ENCODE measurements at places on chromosomes 6 and 20.

DNA sequence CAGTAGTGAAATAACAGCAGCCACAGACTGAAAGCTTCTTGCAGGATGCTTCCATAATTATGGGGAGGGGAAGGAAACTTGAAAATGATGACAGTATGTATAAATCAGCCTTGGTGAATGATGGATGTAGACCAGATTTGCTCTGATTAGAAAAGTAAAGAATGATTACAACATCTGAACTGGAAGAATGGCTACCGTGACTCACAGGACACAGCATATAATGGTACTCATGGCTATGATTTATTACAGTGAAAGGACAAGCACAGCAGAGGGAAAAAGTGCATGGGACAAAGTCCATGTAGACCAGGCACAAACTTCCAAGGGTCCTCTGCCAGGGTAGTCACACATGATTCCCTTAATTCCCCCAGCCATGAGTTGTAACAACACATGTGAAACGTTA, 70.7 kb upstream of the POPDC3 start:
- no peak for DNase-seq

- no peak for DNase-seq
Observed at GRCh38 chr6:37826188-37826587, 6.7 kb downstream of the ZFAND3 start.

DNA sequence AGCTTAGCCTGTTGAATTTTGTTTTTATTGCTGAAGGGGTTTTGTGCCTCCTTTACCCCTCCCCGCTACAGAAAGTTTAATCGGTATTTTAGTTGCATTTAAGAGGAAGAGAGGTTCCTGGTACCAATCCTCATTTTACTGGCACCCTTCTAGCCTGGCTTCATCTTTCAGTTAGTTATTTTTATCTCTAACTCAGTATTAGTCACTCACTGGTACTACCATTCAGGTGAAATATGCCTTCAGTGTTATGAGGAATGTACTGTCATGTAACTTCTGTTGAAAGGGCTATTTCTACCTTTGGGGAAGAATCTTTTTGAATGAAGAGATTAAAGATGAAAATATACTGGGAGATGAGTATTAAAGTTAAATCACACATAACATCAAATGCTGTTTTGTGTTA, 211.8 kb downstream of the CDKAL1 start:
- no peak for DNase-seq

DNA sequence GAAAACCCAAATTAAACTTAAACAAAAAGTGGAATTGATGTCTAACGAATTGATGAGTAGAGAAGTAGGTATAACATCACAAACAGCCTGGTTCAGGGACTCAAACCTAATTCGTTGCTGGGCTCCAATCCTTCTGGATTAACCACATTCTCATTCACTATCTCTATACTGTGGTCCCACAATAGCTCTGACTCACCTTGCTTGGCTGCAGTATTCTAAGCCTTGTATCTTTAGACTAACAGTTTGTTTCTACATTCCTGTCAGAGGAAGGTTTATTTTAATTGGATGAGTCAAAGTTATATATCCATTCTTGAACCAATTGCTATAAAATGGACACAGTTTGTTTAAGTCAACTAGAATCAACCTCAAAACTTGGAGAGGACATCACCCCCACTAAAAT, 530.5 kb upstream of the PTCHD4 start:
- DNase-seq = no peak

DNA sequence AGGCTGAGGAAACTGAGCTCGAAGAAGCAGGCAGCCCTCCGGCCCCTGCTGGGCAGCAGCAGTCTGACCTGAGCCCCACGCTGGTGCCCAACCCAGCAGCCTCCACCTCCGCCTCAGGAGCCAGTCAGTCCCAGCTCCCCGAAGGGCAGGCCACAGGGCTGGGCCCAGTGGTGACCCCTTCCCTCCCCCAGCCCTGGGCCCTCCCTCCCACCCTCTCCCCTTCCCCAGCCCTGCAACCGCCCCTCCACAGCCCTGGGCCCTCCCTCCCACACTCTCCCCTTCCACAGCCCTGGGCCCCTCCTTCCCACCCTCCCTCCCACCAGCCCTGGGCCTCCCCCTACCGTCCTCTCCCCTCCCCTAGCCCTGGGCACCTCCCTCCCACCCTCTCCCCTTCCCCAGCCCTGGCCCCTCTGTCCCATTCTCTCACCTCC, 115.0 kb downstream of the TAF4 start:
- DNase-seq = no peak

DNA sequence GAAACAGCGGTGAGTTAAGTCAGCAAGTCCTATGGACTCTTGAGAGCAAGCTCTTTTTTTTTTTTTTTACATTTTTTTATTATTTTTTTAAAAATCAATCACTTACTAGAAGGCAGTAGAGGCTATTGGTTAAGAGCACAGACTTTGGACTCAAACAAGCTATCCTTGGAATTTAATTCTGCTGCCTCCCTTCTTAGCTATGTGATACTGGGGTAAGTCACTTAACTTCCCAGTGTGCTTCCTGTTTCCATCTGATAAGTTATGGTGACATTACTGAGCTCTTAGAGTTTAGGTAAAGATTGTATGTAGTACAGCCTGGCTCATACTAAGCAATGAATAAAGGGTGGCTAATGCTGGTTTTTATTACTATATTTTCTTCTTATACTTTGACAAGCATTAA, 770.5 kb upstream of the FLRT3 start:
- DNase-seq = no peak

GRCh38 chr6:148303616-148304015, 39.0 kb upstream of the SASH1 start:
- DNase-seq = no peak

DNA sequence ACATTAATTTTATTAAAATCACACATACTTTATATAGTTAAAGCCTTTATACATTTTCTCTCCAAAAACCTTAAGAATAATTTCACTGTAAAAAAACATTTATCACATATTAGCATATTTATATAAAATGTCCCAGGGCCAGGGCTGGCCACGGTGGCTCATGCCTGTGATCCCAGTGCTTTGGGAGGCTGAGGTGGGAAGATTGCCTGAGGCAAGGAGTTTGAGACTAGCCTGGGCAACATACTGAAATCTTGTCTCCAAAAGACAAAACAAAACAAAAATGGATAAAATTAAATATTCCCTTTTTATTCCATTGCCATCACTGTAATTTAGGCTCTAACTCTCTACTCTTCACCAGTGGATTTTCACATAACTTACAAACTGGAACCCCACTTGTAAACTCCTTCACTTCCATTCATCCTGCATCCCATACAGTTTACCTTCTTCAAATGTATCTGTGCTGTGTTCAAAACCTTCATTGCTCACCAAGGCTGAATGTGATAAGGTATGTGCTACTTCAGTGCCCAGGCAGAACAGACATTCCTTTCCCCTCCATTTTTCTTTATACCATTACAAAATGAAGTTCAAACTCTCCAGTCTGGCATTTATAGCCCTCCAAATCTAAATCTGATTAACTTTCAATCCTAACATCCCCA, 42.9 kb upstream of the PIM1 start:
- DNase-seq = no peak

DNA sequence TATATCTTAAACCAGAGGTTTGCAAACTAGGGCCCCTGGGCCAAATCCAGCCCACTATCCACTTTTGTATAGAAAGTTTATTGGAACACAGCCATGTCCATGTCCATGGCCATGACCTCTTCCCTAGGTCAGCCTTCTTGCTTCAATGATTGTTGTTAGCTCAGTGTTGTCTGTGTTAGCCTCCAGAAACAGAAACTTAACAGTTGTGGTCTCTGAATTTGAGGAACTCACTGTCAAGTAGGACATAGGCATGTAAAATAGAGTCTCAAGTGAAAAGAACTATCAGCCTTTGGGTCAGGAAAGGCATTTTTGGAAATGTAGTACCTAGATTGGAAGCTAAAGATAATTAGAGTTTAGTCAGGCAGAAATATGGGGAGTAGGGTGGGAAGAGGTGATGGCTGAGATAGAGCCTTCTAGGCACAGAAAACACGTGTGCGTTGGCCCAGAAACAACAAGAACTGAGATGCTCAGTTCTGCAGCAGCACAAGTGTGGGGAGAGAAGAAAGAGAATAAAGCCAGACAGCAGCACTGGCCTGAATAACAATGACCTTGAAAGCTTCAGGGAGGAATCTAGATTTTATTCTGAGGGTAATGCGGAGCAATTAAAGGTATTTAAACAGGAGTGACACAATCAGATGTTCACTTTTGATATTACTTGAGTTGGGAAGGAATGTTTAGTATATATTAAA, 87.0 kb upstream of the OLIG3 start:
- DNase-seq = no peak

- no peak for DNase-seq
Observed at GRCh38 chr6:15420959-15421438, 175.1 kb downstream of the JARID2 start.

GRCh38 chr20:93641-94040, 6.2 kb downstream of the DEFB125 start:
- DNase-seq = no peak

GRCh38 chr20:18394363-18394762, 72.5 kb downstream of the DZANK1 start:
- DNase-seq = no peak

GRCh38 chr6:129453073-129453472, 256.9 kb downstream of the ARHGAP18 start:
- DNase-seq = no peak

DNA sequence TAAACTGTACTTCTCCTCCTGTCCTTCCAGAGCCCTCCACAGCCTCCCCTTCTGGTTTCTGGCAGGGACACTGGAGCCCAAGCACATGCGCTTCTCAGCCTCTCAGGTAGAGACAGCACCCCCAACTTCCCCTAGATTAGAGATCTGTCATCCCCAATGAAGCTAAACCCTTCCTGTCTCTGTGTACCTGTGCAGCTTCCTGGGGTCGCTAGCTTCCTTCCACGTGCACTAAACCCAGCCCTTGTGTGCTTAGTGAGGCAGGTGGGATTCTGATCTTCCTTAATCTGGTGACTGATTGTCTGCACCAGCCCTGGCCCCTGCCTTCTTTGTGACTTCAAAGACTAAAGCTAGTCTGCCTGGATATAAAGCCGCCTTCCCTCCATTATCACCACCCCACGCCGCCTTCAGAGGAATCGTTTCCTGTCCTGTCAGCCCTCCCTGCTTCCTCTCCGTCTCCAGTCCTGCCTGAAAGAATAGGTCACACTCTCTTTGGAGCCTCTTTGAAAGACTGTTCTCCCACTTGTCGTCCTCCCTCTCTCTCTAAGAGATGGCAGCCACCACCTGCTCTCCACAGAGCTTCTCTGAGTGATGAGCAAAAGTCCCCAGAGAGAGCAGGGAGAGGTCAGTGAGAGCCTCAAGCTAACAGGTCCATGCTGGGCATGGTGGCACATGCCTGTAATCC, 27.5 kb downstream of the CAPN11 start:
- no peak for DNase-seq

GRCh38 chr6:138000941-138001340, 106.3 kb downstream of the PERP start:
- no peak for DNase-seq

DNA sequence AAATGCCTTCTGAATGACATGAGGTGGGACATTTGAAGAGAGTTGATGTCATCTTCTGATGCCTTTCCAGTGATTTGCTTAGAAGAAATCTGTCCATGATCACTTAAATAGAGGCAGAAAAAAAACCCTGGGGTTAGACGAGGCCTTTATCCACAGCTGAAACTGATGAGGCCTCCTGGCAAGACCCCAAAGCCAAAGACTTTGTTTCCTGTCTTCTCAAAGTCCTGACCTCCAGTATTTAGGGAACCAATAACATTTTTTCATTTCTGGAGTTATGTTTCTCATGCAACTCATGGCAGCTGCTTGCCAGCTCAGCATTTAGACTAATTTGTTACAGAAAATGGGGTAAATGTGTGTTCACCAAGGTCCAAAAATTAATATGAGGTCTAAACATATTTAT, 248.0 kb upstream of the PRDM1 start:
- no peak for DNase-seq

GRCh38 chr6:79684876-79685275, 53.7 kb downstream of the SH3BGRL2 start:
- DNase-seq = no peak

GRCh38 chr6:109485266-109485935, 2.4 kb upstream of the ZBTB24 start:
- no peak for DNase-seq

DNA sequence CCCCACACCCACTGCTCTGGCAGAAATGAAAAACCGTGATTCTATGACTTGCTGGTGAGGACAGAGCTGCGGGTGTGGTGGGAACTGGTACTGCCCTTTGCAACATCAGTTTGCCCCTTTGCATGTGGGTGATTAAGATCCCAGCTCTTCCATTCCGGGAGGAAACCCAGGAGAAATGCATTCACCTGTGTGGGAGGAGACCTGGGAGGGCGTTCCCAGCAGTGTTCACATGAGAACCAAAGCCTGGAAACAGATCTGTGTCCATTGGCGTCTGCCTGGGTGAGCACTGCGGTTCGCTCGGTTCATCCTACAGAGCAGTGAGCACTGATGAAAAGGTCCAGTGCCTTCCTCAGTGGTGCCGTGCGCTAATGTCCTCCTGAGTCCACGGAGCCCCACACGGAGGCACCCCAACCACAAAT, 89.7 kb downstream of the SMOC2 start:
- no peak for DNase-seq

DNA sequence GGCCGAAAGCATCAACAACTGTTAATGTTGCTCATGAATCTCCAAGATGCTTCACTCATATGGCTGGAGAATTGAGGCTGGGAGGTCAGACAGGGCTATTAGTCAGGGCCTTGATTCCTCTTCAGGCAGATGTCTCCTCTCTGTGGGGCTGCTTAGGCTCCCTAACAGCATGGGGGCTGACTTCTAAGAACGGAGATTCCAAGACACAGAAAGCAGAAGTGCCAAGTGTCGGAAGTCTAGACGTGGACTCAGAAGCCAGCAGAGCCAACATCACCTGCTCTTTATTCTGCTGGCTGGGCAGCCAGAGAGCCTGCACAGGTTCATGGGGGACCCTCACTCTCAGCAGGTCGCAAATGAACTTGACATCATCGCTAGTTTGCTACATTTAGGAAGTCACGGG, 279.8 kb downstream of the CDH26 start:
- no peak for DNase-seq

DNA sequence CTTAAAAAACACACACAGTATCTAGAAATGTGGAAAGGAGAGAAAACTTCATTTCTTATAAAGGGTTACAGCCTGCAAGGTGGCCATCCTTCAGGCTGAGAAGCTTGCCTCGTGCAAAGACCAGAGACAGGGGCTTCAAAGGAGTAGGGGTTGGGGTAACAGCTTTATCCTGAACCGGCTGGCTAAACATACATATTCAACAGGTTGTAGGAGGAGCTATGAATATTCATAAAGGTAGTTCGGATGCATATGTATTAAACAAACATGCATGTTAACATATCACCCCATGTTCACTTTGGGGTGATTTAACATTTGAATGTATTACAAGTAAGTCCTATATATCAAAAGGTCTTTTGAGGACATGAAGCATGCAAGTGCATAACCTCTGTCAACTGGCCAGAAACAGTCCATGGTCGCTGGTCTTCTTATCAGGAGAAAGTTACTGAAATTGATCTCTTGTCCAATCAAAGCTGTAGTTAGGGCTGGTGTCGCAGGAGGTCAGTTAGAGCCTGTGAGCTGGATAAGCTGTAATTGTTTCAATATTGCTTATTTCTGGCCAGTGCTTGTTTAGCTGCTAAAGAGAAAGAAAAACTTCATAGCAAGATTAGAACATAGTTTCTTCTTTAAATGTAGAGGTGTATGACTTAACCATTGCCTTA, 2.3 kb upstream of the STMND1 start:
- no peak for DNase-seq

Measured in stimulated activated CD8-positive, alpha-beta memory T cell treated with anti-CD3 and anti-CD28 coated beads, Interleukin-2, amount 100 ng/mL, for 1 hour (primary cell).